T47D (cell line): ENCODE measurements at places on chromosomes 16 and 17.

DNA sequence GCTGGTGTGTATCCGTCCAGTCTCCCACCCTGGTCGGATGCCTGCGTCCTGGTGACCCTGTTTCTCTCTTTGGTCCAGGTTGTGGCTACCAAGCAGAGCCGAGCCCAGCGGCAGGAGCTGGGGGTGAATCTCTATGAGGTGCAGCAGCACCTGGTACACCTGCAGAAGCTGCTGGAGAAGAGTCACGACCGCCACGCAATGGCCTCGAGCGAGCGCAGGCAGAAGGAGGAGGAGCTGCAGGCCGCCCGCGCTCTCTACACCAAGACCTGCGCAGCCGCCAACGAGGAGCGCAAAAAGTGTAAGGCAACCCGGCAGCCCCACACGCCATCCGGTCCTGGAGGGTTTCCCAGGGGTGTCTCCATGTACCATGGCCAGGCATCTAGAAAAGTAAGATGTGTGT, 13.5 kb downstream of the CCDC40 start:
- DNase-seq = no peak

- no peak for DNase-seq
These were observed 6.7 kb downstream of the CCL2 start for GRCh38 chr17:34261568-34262337.

DNA sequence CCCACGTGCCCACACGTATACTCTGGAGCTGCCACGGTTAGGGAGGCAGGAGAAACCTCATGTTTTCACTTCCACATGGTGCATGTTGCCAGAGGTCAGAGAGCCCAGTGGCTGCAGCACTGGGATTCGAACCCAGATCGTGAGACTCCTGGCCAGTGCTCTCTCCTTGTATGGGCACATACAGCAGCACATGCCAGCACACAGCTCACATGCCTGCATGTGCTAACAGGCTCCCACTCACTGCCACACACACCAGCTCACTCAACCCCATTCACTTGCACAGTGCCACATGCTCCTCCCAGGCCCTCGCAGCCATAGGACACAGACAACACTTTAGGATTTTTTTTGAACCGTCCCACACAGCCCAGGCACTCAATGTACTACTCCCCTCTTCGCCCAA, 49.5 kb upstream of the MRPS23 start:
- DNase-seq = no peak

GRCh38 chr17:68205808-68206720, 41.8 kb upstream of the AMZ2 start:
- DNase-seq = no peak

DNA sequence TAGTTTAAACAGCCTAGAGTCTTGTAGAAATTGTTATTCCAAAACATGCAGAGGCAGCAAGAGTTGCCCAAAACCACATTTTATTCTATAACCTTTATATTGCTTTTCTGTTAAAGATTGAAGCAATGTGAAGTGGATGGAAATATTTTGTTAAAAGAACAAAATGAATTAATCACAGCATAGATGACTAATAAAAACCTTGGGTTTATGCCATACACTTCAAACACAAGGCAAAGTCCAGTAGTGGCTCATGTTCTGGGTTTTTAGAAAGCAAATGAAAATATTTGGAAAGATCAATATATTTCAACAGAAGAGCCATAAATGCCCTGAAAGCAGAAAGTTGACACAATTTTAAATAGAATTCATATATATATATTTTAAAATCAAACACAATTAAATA, 36.7 kb upstream of the ULK2 start:
- DNase-seq = no peak

DNA sequence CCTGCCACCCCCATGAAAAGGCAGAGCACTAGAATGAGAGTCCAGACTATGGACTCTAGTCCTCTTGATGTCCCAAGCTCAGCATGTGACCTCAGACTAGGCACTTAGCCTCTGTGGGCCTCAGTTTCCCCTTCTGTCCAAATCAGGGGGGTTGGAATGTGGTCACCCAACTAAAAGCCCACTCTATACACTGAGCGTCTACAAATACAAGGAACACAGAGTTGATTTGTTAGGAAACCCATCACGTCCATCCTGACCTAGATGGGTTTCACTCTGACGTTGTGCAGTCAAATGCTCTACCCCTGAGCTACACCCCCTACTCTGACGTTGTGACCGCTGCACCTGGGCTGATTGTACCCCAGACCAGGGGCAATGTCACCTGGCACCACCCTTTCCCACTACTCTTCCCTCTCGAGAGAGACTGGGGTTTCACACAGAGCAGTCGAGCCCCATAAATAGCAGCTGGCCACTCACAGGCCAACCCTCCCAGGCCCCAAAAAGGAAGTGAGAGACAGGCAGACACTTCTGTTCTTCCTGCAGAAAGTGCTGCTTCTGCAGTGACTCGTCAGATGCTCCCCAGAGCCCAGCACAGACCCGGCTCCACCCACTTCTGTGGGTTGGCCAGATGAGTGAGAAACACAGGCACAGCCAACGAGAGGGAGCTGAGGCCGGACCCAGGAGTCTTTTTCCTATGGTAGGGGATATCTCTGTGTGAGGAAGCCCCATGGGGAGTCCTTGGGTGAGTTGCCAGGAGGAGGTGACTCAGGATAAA, 16.1 kb upstream of the TNFRSF13B start:
- DNase-seq = no peak

DNA sequence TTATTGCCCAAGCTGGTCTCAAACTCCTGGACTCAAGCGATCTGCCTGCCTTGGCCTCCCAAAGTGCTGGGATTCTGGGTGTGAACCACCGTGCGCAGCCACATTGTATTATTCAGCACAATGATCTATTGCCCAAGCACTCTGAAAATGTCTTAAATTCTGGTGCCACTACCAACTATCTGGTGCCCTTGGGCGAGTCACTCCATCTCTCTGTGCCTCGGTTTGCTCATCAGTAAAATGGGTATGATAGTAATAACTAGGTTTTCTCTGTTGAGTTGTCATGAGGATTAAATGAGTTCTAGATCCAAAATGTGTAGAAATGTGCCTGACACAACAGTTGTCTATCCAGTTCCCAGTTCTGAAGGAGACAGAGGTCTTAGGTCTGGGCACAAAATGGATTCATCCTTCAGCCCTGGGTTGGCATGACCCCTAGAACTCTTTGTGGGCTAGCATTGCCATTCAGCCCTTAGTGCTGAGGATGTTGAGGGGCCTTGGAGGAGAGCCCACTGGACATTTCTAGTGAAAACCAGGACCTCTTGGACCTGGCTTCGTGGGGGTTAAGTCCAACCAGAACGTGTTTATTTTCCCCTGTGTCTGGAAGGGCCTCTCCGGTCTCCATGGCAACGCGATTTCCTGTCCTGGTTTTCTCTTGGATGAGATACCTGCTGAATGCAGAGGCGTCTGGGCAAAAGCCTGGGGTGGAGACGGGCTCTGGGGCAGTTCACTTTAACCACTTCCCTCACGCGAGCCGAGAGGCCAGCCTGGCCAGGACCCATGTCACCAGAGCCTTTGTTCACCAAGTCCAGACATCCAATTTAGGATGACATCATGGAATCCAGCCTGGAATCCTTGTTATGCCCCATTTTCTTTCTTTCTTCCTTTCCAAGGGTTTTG, 43.7 kb upstream of the TNRC6A start:
- DNase-seq = no peak

- DNase-seq = peak; percentile 84
These were observed 23.7 kb downstream of the ITPRIPL2 start for GRCh38 chr16:19137201-19138128.

GRCh38 chr17:59277031-59277430, 54.4 kb upstream of the YPEL2 start:
- no peak for DNase-seq

- no peak for DNase-seq
These were observed 287.4 kb downstream of the HAPSTR1 start for GRCh38 chr16:9378876-9379275.

DNA sequence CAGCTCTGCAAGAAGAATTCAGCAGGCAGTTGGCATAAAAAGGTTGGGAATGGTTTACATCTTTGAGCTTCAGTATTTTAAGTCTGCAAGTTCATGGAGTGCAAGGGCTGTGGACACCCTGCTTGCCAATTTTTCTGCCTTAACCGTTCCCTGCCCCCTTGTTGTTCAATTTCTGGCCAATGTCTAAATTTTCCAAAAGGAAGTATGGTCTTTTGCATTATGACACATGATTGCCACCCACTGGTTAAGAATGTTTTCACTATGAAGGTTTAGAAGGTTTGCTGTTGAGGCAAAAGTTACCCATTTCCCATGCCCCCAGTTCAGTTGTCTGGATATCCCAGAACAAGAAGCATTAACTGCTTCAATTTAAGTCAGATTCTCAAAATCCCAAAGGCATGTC, 441.9 kb downstream of the CDH13 start:
- DNase-seq = no peak

GRCh38 chr16:22353191-22353919, 21.1 kb downstream of the CDR2 start:
- no peak for DNase-seq
